Sigmoid colon (tissue), 7 donors: ENCODE measurements at places on chromosomes 4 and X. TPM values are rescaled to one million over a fixed set of nuclear protein-coding genes. Genes with fewer than 3 reads are reported as not detected.

Gene IGSF1
- 0.71 TPM for total RNA-seq

Gene REELD1
- 0.36 TPM for total RNA-seq

Gene HAND2
- total RNA-seq, result 176 TPM

Gene CCNB3
- total RNA-seq, result 0.14 TPM

Gene SSX2
- total RNA-seq, result not detected

Gene TCEAL5
- not detected for total RNA-seq

Gene LDB2
- 28.5 TPM for total RNA-seq

Gene COL4A5
- total RNA-seq, result 4.6 TPM

Gene CHRDL1
- 192 TPM for total RNA-seq

Gene BEX4
- 66.7 TPM for total RNA-seq

- DNase-seq, result no peak
These were observed 12.9 kb downstream of the PDLIM3 start for GRCh38 chr4:185522451-185522850.

- no peak for DNase-seq
These were observed 147.7 kb downstream of the GASK1B start for GRCh38 chr4:158025131-158025530.

DNA sequence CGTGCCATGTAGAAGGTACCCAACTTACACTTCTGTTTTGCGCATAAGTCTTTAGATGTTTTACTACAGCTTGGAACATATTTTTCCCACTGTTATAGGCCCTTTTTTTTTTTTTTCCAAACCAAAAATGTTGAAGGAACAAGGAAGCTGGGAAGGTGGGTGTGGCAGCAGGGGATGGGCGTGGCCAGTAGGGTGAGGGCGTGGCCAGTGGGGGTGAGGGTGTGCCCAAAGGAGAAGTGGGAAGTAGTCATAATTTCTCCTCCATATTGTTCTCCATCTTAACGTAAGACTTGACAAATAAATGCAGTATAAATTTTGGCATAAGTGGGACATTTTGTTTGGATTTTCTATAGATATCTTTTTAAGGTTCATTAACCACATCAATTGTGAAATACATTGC, 30.4 kb downstream of the CLDN22 start:
- DNase-seq, result no peak

- DNase-seq, result no peak
These were observed 30.0 kb downstream of the SMIM31 start for GRCh38 chr4:164783976-164784375.

- no peak for DNase-seq
These were observed 109.6 kb downstream of the TMEM144 start for GRCh38 chr4:158319880-158320279.

DNA sequence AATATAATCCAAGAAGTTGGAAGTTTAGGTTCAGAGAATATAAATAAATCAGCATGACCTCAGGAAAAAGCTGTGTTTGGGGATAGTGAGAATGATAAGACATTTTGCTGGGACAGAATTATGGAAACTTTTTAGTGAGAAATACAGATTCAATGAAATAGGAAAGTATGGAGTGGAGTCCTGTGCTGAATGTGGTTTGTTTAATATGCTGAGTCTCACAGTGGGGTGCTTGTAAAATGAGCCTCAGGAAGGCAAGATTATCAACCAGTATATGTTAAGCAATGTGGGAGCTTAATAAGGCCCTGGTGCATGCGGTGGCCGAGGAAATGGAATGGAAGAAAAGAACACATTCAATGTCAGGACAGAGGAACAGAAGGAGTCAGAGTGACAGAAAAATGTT, 1554.7 kb upstream of the TENM3 start:
- no peak for DNase-seq

GRCh38 chrX:103554687-103555424, 30.5 kb upstream of the TCEAL4 start:
- DNase-seq, result peak; percentile 66

GRCh38 chr4:1323635-1324442, 23.2 kb upstream of the UVSSA start:
- DNase-seq, result no peak

DNA sequence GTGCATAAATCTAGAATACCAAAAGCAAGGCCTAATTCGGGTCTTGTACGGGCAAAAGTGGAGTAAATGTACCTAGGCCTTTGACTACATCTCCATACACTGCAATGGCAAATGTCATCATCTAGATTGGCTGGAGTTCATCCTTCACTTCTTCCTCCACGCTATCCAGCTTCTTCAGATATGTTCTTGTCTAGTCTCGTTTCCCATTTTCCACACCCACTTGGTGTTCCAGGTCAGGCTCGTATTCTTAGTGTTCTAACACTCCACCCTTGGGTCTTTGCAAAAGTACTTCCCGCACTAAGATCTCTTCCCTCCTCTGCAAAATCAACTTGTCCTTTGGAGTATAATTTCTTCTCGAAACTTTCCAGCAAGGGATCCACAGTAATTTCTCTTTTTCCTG, 1.4 kb downstream of the COQ2 start:
- DNase-seq, result no peak

DNA sequence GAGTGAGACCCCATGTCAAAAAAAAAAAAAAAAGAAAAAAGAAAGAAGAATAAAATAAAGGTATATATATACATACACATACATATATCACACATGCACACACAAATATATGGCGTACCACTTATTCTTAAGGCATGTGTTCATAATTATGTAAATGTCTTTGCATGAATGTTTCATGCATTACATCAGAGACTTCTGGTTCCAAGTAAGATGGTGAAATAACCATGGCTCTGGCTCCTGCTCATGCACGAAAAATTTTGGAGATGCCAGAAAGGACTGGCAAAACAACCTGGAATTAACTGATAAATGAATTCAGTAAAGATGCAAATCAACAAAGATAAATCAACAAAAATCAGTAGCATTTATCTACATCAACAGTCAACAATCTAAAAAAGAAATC, 19.7 kb upstream of the FHIP1A start:
- DNase-seq, result no peak

DNA sequence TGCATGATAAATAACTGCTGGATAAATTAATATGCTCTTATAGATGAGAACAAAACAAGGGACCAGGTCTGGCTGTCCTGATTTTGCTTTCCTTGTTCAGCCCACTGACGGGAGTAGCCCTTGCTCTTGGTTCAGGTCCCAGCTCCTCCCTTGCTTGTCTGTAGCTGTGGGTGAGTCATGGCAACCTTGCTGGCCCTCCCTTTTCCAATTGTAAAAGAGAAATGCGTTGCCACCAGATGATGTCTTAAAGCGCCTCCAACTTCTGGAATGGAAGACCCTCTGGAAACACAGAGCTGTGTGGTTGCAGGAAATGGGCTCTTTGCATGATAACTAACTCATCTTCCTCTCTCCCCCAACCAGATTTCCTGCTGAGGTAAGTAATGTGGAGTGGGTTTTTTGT, 171.4 kb downstream of the AASDH start:
- DNase-seq, result no peak

DNA sequence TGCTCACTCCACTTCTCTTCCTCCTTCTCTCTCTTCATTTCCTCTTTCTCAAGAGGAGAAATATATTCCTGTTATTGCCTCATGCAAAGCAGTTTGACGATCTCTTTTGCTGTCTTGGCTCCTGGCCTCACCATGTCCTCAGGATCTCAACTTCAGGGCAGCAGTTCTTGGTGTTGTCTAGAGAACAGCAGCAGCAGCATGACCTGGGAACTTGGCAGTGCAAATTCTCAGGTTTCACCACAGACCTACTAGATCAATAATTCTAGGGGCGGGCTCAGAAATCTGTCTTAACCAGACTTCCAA, 193.4 kb upstream of the EDNRA start:
- no peak for DNase-seq
